ENCODE measurements at places on chromosomes 1 and 21.

GRCh38 chr1:155174324-155175280, 953 bp downstream of the TRIM46 start:
- peak; percentile 53 for DNase-seq

GRCh38 chr1:64223329-64224151, 20.1 kb downstream of the UBE2U start:
- DNase-seq = no peak

DNA sequence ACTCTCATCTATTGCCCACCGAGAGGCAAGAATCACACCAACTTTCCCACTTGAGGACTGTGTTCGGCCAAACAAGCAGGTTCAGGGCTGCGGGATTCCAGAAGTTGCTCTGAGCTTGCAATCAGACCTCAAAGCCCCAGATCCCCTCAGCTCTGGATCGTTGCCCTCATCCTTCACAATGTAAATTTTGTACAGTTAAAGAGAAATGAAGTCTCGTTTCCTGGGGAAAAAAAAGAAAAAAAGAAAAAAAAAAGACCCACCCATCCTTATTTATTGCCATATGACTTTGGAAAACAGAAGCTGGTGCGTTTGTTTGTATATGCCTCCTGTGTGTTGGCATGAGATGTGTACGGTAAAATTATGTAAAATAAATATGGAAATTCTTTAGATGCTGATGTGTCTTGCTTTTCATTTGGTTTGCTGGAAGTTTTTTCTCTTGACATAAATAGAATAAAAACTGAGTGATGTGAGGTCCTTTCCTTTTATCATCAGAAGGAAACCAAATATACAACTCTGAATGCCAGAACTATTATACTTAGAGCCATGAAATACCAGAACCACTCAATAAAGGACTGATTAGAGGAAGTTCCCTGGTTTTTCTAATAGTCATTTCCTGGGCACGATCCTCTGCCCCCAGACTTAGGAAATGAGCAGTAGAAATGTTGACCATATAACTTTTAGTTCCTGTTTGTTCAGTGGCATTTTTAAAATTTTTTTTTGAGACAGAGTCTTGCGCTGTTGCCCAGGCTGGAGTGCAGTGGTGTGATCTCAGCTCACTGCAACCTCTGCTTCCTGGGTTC, 48.7 kb downstream of the LHX4 start:
- no peak for DNase-seq

DNA sequence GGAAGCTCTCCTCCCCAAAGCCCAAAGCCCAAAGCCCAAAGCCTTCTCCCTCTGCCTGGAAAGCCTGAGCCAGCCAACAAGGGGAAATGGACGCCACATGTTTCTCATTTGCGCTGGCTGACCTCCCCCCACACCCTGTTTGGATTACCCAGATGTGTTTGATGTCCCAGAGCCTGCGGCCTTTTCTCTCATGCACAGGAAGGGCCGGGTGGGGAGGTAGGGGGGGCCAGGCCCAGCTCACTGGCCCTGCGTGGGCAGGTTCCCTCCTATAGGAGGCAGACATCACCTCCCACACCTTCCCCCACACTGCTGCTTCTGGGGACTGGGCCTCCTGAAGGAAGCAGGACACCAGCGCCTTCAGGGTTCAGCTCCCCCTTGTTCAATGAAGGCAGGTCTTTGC, 116.3 kb downstream of the NAV1 start:
- DNase-seq = no peak

DNA sequence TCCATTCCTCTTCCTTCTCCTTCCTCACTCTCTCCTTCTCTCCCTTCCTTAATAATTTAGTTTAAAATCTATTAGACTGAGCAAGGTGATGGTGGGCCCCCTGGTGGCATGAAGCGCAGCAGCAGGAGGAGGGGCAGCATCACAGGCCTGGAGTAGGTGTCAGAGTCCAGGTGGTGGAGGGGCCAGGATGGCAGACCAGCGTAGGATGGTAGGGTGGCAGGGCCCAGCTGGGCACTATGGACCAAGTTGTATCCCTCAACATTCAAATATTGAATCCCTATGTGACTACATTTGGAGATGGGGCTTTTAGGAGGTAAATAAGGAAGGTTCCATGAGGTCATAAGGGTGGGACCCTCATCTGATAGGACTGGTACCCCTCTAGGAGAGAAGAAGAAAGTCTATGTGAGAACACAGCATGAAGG, 61.0 kb downstream of the WDR4 start:
- peak; percentile 70 for DNase-seq

- peak; percentile 23 for DNase-seq
Observed at GRCh38 chr1:41282679-41283317, 40.7 kb upstream of the SCMH1 start.

DNA sequence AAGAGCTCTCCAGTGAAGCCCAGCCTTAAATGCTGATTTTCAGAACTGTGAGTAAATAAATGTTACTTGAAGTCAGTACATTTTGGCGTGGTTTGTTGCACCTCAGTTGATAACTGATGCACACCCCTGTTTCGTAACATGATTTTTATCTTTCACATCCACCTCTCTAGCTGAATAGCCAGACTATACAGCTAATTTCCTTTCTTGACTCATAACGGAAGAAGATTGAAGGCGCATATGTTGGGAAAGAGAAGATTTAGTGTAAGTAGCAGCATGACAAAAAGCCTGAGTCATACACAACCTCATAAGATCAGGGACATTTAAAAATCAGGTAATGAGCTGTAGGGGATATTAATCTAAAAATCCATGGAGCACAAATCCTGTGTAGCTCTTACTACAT, 716.2 kb upstream of the ZP4 start:
- DNase-seq = no peak

GRCh38 chr1:155077758-155078445, 735 bp upstream of the EFNA3 start:
- DNase-seq = no peak

All from activated naive CD4-positive, alpha-beta T cell treated with anti-CD3 and anti-CD28 coated beads, Interleukin-2, amount 50 U/mL, for 16 hours (primary cell).